ENCODE measurements at places on chromosomes 2 and 18. TPM values are rescaled to one million over a fixed set of nuclear protein-coding genes. Genes with fewer than 3 reads are reported as not detected.

SCN7A gene
- total RNA-seq = not detected

GRCh38 chr18:80246445-80247392 is 595 bp downstream of the PARD6G start:
- H3K27me3 ChIP-seq = peaks cover 36% of the 10 kb centered on the region
- H3K4me1 ChIP-seq = peaks cover 4% of the 10 kb centered on the region
- no peaks in the 10 kb centered on the region for H3K36me3 ChIP-seq
- no peak for DNase-seq
- H3K27ac ChIP-seq = no peak overlapping the region

GRCh38 chr2:64568836-64569235 is 44.7 kb downstream of the AFTPH start:
- H3K27ac ChIP-seq = no peak overlapping the region
- no peak overlapping the region for H3K4me3 ChIP-seq
- no peaks in the 10 kb centered on the region for H3K27me3 ChIP-seq
- peaks cover 16% of the 10 kb centered on the region for H3K36me3 ChIP-seq
- no peak for DNase-seq

DNA sequence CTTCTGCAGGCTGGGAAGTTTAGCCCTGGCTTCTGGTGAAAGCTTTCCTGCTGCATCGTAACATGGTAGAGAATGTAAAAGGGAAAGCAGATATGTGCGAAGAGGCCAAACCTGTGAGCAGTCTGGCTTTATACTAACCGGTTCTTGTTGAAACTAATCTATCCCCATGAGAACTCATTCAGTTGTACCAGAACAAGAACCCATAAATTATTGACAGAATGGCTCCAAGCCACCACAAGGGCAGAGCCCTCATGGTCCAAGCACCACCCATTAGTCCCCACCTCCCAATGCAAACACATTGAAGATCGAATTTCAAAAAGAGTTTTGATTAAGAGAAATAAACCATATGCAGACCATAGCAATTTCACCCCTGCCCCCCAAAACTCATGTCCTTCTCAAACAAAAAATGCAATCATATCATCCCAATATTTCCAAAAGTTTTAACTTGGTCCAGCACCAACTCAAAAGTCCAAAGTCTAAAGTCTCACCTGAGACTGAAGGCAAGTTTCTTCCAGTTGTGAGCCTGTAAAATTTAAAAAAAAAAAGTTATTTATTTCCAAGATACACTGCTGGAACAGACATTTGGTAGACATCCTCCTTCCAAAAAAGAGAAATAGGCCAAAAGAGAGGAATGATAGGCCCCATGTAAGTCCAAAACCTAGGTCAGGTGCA is 318.9 kb downstream of the CNTNAP5 start:
- H3K27ac ChIP-seq = no peak overlapping the region
- H3K4me1 ChIP-seq = no peaks in the 10 kb centered on the region
- H3K27me3 ChIP-seq = no peaks in the 10 kb centered on the region
- H3K36me3 ChIP-seq = no peaks in the 10 kb centered on the region
- no peak overlapping the region for H3K4me3 ChIP-seq
- no peak for DNase-seq

GRCh38 chr2:188279093-188279445 is 12.6 kb upstream of the GULP1 start:
- no peaks in the 10 kb centered on the region for H3K4me1 ChIP-seq
- H3K27me3 ChIP-seq = no peaks in the 10 kb centered on the region
- no peak for DNase-seq

- DNase-seq = no peak
- no peak overlapping the region for H3K4me3 ChIP-seq
- H3K36me3 ChIP-seq = peaks cover 54% of the 10 kb centered on the region
- no peaks in the 10 kb centered on the region for H3K27me3 ChIP-seq
- H3K27ac ChIP-seq = no peak overlapping the region
Measured at GRCh38 chr2:64093341-64093740, 50.9 kb downstream of the PELI1 start.

GRCh38 chr18:77166523-77166922 is 33.9 kb upstream of the MBP start:
- DNase-seq = no peak
- H3K4me1 ChIP-seq = no peaks in the 10 kb centered on the region
- H3K27me3 ChIP-seq = no peaks in the 10 kb centered on the region
- H3K36me3 ChIP-seq = no peaks in the 10 kb centered on the region

DNA sequence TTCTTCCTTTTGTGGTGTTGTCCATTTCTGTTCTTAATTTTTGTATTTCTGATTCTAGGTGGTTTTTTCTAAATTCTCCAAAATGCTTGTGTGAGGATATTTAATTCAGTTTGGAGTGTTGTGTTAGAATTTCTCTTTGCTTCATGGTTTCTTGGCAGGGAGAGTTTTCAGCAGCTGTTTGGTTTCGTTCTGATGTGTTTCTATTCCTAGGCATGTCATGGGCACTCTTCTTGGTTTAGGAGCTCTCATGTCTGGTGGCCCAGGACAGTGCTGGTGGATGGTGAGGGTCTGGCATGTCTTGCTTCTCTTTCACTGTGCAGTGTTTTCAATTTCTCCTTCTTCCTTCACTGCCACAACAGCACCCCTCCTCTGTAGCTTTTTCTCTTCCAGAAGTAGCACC is 52.9 kb downstream of the OSBPL6 start:
- no peak for DNase-seq
- peaks cover 2% of the 10 kb centered on the region for H3K27me3 ChIP-seq
- H3K36me3 ChIP-seq = no peaks in the 10 kb centered on the region
- no peak overlapping the region for H3K27ac ChIP-seq
- H3K4me3 ChIP-seq = no peak overlapping the region

GRCh38 chr18:13545514-13545913 is 180.8 kb downstream of the FAM210A start:
- no peak for DNase-seq
- H3K36me3 ChIP-seq = peaks cover 6% of the 10 kb centered on the region
- no peak overlapping the region for H3K4me3 ChIP-seq
- H3K27ac ChIP-seq = no peak overlapping the region
- no peaks in the 10 kb centered on the region for H3K27me3 ChIP-seq

GIGYF2 gene
- 49.7 TPM for total RNA-seq

DNA sequence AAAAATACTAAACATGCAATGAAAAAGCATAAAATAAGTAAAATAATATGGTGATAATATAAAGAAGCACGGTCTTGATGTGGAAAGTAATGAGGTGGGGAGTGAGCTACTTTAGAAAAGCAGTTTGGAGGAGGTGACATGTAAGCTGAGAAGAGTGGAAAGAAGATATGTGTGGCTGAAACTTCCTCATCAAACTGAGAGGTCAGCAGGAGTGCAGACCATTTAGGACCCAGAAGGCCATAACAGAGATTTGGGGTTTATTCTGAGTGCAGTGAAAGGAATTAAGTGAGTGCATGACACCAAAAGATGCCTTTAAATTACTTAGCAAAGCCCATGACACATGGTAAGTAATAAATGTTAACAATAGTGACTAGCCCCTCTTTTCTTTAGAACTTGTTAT is 24.4 kb upstream of the TMEM182 start:
- H3K4me1 ChIP-seq = peaks cover 38% of the 10 kb centered on the region
- no peaks in the 10 kb centered on the region for H3K27me3 ChIP-seq
- no peak for DNase-seq

- DNase-seq = no peak
- H3K27me3 ChIP-seq = no peaks in the 10 kb centered on the region
- no peak overlapping the region for H3K4me3 ChIP-seq
- H3K4me1 ChIP-seq = no peaks in the 10 kb centered on the region
Measured at GRCh38 chr2:192546565-192546964, 351.8 kb upstream of the TMEFF2 start.

KIAA2012 gene
- total RNA-seq = not detected

DES gene
- total RNA-seq = not detected

DNA sequence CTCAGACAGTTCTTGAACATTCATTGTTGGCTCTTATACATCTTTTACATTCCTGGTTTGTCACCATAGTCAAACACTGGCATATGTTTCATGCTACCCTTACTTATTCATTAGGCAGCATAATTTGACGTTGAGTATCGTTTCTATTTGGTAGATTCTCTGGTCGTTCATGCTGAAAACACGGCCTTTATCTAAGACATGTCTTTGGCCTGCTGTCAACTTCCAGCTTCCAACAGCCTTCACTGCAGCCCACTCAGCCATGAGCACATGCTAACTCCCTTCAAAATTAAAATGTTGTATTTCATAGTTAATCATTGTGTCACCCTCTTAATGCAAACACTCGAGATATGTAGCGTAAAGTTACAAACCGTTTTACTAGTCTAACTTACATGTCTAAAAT is 493.0 kb upstream of the NRP2 start:
- H3K36me3 ChIP-seq = no peaks in the 10 kb centered on the region
- H3K27ac ChIP-seq = no peak overlapping the region
- H3K4me1 ChIP-seq = no peaks in the 10 kb centered on the region
- no peak for DNase-seq

DNA sequence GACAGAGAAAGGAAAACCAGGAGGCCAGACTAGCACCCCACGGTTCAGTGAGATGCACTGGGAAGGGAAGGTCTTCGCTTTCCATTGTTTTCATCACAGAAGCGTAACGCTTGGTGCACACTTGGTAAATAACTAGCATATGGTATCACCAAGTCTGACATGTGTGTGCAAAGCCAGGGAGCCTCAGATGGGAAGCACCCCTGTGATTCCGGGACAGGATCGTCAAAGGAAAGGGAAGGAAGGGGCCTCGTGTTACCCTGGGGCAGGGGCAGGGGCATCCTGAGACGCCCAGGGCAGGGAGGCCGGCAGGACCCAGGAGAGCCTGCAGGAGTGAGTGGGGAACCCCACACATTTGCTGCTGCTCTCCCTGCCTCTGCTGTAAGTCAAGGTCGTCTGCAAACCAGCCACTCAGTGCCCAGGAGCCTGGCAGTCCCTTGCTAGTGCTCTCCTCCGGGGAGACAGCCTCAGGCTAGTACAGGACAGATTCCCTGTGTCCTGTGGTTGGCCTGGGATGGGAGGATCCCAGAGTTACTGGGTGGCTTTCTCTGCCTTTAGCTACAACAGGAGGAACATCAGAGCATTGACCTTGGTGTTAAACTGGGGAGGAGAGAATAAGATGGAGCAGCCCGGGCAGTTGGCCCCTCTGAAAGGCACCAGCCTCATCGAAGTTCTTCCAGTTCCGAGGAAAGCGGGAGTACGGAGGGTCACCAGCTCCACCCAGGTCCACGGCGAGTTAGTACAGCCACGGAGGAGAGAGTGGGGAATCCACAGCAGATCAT is 192.5 kb downstream of the NDUFA10 start:
- no peaks in the 10 kb centered on the region for H3K4me1 ChIP-seq
- H3K4me3 ChIP-seq = no peak overlapping the region

DNA sequence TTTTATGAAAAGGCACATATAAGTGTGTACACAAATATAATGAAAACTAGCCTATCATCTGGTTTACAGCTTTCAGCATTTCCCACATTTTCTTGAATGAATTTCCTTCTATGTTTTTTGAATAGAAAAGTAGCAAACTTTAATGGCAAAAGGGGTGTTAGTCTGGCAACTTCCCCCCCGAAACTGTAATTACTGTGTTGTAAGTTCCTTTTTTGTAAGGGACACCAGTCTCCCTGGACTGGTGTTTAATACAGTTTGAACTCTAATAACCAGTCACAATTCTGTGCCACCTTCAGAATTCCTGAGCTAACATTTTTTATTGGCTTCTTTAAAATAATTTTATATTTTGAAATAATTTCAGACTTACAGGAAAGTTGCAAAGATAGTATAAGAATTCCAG is 94.2 kb downstream of the ACSL3 start:
- no peaks in the 10 kb centered on the region for H3K4me1 ChIP-seq
- no peak overlapping the region for H3K4me3 ChIP-seq
- H3K27ac ChIP-seq = no peak overlapping the region
- H3K27me3 ChIP-seq = peaks cover 11% of the 10 kb centered on the region
- no peaks in the 10 kb centered on the region for H3K36me3 ChIP-seq
- DNase-seq = no peak

- DNase-seq = peak; percentile 18
- H3K36me3 ChIP-seq = no peaks in the 10 kb centered on the region
- no peak overlapping the region for H3K4me3 ChIP-seq
Measured at GRCh38 chr2:196963043-196963442, 36.5 kb upstream of the PGAP1 start.

DNA sequence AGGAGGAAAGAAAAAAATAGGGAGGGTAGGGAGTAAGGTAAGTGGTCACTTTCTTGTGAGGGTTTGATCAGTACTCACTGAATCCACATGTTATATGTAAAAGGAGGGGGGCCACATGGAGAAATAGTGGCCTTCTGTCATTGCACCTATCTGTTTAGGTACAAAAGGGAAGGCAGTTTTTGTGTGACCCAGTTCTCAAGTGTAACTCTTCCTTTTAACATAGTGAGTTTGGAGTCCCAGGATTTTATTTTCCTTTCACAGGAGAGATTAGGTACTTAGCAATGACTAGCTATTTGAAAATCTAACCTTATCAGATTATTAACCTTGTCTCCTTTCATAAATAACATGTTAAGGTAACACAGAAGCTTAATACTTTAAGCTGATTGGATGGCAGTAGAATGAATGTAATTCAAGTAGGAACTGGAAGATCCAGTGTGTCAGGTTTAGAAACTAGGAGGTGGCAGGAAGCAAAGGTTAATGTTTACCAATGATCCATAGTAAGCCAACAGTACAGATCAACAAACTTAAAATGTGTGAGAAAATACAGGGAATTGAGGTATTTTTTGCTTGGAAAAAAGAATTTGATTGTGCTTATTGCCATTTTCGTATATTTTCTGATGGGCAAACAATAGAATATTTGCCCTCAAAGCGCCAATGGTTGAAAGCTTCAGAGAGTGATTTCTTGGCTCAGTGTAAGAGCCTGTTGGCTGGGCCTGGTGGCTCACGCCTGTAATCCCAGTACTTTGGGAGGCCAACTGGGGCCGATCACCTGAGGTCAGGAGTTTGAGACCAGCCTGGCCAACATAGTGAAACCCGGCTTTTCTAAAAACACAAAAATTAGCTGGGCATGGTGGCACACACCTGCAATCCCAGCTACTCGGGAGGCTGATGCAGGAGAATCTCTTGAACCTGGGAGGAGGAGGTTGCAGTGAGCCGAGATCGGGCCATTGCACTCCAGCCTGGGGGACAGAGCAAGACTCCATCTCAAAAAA is 11.3 kb downstream of the HNMT start:
- DNase-seq = no peak
- no peaks in the 10 kb centered on the region for H3K4me1 ChIP-seq
- no peaks in the 10 kb centered on the region for H3K36me3 ChIP-seq
- no peak overlapping the region for H3K27ac ChIP-seq
- H3K27me3 ChIP-seq = no peaks in the 10 kb centered on the region

- peak overlapping the region; percentile 2 for H3K4me3 ChIP-seq
- H3K27me3 ChIP-seq = no peaks in the 10 kb centered on the region
- no peaks in the 10 kb centered on the region for H3K36me3 ChIP-seq
- H3K27ac ChIP-seq = no peak overlapping the region
Measured at GRCh38 chr2:1132328-1132969, 181.8 kb downstream of the SNTG2 start.

GALNT1 gene
- 46.7 TPM for total RNA-seq

CCDC150 gene
- 10.8 TPM for total RNA-seq

DNA sequence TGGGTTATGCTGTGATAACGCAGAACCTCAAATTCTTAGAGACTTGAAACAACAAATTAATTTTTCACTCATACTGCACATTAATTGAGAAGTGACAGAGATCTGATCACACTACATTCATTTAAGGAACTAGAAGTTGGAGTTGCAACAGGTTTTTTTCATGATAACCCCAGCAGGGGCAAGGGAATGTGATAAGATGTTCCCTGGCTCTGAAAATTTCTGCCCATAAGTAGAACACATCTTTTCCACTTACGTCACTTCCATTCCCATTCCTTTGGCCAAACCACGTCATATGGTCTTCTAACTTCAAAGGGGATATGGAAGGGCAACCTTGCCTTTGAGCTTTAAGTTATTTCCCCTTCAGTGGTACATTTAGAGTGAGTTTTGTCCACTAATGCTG is 29.7 kb upstream of the PSME4 start:
- no peak for DNase-seq
- H3K36me3 ChIP-seq = no peaks in the 10 kb centered on the region
- no peak overlapping the region for H3K27ac ChIP-seq
- no peak overlapping the region for H3K4me3 ChIP-seq

FBXO36 gene
- 1.9 TPM for total RNA-seq

Measured in activated naive CD4-positive, alpha-beta T cell treated with anti-CD3 and anti-CD28 coated beads for 36 hours (primary cell).